ENCODE measurements at places on chromosomes 2 and 18. TPM values are rescaled to one million over a fixed set of nuclear protein-coding genes. Genes with fewer than 3 reads are reported as not detected.

Gene MMADHC
- total RNA-seq = 112 TPM

Gene HOXD13
- not detected for total RNA-seq

Gene NAT8
- total RNA-seq = not detected

Gene HK2
- total RNA-seq = 17.4 TPM

Gene AQP12B
- not detected for total RNA-seq

Gene TNS1
- total RNA-seq = 45.2 TPM

Gene CHST9
- not detected for total RNA-seq

DNA sequence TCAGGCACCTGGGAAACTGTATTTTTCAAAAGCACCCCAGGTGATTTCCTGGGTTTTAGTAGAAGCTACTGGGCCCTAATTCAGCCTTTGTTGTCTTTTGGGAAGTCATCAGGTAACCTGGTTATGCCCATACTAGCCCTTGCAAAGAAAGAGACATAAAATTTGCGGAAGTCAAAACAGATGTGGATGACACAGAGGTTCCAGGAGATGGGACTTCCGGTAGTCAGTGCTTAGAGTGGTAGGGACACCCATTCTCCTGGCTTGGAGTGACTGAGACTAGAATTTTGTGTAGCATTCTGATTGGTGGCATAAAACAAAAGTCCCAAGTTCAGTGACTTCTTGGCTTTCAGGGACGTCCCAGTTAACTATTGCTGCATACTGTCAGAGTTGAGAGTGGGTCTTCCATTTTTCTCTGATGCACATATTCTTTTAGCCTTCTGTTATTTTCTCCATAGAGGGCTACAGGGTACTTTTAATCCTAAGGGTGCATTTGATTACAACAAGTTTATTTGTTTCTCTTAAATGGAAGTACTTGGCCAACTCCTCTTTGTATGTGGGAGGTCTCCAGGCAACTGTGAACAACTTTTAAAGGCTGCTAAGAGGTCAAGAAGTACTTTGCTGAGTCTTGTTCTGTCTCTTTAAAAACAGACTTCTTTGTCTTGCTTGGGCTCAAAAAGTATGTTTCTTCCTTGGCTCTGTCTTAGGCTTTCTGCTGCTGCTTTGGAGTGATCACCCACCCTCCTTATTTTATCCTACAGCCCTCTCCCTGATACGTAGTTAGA, 8.8 kb downstream of the NAB1 start:
- DNase-seq = no peak

GRCh38 chr18:78884502-78884901, 95.1 kb upstream of the SALL3 start:
- no peak for DNase-seq

DNA sequence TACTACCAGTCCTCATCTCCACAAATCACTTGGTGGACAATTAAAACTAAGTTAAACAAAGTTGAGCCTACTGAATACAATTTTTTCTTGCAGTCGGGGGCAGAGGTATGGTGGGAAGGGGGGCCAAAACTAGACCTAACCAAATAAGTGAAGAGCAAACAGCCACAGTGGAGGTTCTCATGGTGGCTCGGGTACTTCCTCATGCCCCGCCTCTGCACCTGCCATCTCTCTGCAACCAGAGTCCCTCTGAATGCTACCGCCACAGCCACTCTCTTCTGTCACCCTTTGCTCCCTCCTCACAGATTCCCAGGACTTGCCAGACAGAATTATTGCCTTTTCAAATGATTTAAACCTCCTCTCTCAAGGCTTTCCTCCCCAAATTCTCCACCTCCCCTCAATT, 204.2 kb downstream of the TMEM247 start:
- no peak for DNase-seq

DNA sequence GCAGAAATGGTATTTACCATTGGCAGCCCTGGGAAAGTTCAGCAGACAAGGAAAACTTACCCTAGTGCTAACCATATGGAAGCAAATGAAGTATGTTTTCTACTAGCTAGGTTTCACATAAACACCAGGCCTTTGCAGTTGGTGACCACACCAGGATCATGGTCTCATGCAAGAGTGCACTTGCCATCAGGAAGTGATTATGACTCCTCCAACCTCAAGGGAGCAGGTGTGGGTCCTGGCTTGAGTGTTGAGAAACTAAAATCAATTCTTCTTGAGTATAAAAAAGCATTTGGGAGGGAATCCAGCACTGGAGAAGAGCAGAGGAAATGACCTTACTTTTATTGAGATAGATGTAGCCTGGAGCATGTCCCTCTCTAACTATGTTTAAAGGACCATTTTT, 56.8 kb upstream of the SPAG16 start:
- DNase-seq = no peak

GRCh38 chr18:62494764-62495163, 28.1 kb upstream of the ZCCHC2 start:
- no peak for DNase-seq

GRCh38 chr2:114769110-114769509, 326.7 kb downstream of the DPP10 start:
- no peak for DNase-seq

DNA sequence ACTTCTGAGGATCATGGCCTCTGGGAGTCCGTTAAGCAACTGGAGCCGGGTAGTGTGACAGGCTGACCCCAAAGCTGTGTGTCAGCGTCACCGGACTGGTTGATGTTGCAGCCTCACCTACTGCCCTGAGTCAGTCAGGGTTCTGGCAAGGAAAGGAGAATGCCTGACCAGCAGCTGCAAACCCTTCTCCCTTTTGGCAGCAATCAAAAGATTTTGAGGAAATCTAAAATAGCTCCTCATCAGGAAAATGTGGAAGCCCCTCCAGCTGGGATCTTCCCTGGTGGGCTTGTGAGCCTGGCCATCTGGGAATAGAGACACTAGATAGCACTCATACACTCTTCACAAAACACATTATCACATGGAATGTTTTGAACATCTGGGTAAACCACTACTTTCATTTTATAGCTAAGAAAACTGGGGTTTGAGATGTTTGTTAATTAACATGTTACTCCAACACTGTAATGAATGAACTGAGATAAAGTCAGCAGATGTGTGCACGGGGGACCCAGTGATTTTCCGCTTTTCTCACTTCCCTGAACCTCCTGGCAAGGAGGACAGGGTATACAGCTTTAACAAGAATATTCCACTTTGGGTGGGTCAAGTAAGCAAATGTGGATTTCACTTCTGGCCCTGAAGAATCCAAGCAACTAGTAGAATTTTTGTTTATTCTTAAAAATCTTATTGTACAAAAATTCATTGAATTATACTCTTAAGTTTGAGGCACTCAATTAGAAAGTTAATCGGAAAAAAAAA, 24.7 kb downstream of the CLUL1 start:
- DNase-seq = peak; percentile 62

GRCh38 chr18:50623694-50624352, 63.9 kb downstream of the MAPK4 start:
- DNase-seq = no peak

DNA sequence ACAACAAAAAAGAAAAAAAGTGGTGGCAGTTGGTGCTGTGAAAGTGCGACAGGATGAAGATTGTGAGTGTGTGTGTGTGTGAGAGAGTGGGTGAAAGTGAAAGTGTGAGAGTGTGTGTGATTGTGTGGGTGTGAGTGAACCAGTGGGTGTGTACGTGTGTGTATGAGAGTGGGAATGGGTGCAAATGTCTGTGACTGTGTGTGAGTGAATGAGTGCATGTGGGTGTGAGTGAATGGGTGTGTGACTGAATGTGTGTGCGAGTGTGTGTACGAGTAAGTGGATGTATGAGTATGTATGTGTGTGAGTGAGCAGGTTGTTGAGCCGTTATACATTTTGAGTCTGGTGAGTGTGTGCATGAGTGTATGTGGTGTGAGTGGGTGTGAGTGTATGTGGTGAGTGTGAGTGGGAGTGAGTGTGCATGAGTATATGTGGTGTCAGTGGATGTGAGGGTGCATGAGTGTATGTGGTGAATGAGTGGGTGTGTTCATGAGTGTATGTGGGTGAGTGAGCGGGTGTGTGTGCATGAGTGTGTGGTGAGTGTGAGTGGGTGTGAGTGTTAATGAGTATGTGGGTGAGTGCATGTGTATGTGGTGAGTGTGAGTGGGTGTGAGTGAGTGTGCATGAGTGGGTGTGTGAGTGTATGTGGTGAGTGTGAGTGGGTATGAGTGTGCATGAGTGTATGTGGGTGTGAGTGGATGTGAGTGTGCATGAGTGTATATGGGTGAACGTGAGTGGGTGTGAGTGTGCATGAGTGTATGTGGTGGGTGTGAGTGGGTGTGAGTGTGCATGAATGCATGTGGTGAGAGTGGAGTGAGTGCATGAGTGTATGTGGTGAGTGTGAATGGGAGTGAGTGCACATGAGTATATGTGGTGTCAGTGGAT, 69.3 kb upstream of the HPCAL1 start:
- no peak for DNase-seq

DNA sequence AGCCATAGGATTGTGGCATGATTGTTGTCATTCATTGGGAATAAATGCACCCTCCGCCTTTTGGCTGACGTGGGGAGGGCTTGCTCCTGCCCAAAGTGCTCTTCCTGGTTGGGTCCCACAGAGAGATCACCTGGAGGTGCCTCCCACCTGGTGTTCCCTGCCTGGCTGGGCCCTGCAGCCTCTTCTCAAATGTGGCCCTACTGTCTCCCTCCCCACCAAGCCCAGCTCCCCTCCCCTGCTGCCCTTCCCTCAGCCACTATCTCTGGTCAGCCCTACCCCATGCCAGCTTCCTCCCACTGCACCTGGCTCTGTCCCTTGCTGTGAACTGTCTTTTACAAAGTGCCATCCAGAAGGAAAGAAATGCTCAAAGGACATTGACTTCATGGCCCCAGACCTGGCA, 173.4 kb downstream of the GLI2 start:
- DNase-seq = no peak

DNA sequence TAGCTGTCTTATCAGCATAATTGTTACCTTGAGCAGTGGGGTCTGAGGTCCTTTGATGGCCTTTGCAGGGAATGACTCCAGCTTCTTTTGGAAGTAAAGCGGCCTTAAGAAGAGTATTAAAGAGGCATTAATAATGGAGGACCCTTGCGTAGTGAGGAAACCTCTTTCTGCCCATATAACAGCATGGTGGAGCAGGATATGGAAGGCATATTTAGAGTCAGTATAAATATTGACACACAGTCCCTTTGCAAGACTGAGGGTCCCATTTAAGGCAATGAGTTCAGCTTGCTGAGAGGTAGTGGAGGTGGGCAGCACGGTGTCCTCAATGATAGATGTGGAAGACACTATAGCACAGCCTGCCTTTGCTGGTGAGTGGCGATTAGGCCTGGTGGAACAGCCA, 32.7 kb downstream of the NCL start:
- no peak for DNase-seq

- no peak for DNase-seq
Observed at GRCh38 chr2:56571074-56571473, 387.3 kb downstream of the CCDC85A start.

DNA sequence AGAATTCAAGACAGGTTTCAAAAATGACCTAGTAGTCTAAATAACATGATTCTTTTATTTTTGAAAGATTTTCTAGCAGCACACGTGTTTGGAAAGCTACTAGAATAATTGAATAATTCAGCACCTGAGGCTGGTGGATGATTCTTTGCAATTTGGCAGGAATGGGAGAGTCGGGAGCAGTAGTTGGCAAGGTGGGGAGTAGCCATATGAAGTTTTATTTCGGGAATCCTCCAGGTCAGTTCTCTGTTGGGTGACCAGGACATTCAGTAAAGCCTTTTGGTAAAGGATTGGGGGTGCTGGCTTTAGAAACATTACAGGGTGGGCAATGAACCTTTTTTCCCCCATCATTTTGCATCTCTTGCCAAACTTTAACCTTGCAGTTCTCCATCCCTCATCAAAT, 75.0 kb upstream of the LYPD6B start:
- no peak for DNase-seq

DNA sequence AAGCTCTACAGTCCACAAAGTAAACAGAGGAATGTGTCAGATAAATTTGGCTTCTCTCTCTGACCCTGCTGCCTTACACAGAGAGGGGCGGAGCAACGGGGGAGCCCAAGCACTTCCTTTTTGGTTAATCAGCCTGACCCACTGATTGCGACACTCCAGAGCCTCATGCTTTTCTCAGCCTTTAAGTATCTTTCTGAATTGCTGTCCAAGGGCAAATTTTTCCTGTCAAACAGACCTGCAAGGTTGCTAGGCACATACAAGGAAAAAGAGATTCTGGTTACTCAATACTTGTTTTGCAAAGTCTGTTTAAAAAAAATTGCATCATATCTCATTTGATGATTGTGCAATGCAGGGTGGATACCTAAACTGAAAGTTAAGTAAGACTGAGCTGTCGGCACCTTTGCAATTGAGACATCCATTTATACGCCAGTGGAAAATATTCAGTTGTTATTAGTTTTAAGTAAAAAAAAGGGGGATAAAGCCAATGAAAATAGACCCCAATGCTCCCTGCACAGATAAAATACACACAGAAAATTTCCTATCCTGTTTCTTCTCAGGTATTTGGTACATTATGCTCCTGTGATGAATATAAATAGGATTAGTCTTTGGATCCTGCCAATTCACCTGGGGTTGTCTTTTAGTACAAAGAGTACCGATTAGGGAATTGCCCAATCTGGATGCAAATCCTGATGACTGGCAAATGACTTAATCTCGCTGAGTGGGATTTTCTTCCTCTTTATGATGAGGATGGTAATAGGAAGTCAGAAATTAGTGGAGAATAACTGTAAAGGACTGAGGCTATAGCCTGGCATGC, 260.2 kb upstream of the TRIB2 start:
- DNase-seq = peak; percentile 99

DNA sequence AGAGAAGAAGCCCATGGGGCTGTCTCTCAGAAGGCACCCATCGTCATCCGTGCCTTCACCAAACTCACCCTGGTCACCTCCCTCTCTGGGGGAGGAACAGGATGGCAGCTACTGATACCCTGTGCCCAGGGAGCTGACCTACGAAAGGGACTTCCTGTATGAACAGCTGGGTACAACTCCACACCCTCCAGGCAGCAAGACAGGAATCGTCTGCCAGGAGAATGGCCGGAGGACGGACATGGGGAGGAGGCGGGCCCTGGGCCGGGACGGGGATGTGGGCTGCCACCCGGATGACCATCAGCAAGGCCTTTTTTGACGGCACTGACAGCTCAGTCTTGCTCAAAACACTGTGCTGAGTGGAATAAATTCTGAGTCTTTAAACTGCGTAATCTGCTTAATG, 243.6 kb downstream of the HDAC4 start:
- DNase-seq = no peak

DNA sequence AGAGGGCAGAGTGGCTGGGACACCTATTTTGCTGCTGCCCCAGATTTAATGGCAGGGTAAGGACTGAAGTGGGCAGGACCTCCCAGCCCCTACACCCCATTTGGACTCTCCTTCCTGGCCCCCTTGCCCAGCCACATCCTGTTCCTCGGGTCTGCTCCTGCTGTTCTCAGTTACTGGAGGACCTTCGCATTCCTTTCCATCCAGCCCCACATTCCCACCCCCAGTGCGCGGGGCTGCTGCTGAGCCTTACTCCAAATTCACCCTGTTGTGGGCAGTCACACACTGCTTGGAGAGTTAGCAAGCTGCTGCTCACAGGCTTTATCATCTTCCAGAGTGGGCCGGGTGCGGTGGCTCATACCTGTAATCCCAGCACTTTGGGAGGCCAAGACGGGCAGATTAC, 75.2 kb upstream of the SLC14A2 start:
- no peak for DNase-seq

- peak; percentile 93 for DNase-seq
Observed at GRCh38 chr2:227870710-227871374, 589 bp upstream of the DAW1 start.
